ENCODE measurements at places on chromosomes 16 and 17.

DNA sequence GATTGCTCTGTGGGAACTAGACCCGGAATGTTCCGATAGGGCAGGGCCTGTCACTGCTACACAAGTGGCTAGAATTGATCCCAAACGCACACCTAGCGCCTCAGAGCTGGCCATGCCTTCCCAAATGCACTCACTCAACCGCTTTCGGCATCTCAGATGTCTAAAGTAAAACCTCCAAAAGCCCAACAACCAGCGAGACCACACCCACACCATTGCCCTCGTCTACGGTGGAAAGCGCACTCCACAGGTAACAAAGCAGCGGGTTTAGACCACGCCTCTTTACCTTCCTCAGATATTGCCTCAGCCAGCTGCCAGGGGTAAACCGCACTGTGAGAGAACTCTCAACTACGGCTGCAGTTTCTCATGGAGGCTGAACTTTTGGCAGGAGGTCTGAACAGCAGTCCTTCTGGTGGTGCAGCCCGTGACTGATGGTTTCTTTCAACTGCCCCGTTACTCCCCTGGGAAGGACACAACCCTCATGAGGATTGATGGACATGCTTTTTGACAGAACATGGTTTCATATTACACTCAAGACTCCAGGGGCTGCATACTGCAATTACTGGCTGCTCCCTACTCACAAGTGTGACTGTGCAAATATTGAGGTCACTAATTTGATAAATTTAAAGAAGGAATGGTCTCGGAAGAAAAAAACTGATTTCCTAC lies 34.5 kb downstream of the USP7 start:
- DNase-seq, result no peak

DNA sequence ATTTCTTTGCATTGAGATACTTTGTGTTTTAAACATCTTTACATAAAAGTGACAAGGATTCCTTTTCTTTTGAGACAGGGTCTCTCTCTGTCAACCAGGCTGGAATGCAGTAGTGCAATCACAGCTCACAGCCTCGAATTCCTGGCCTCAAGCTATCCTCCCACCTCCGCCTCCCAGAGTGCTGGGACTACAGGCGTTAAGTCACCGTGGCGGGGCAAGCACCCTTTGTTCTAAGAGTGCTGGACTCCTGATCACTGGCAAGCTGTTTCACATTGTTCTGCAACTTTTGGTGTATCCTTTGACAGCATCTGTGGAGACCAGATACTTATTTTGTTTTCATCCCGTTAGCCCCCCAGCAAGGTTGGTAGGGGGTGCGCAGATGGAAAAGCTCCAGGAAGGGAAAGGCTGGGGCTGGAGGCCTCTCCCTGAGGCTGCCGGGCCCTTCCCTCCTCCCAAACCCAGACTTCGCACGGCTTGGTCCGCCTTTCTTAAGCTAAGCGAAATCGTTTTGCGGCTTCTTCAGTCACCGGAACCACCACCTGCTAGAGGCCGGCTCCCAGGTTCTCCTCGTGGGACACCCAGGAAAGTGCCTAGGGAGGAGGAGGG lies 1.1 kb downstream of the ST6GALNAC2 start:
- no peak for DNase-seq

DNA sequence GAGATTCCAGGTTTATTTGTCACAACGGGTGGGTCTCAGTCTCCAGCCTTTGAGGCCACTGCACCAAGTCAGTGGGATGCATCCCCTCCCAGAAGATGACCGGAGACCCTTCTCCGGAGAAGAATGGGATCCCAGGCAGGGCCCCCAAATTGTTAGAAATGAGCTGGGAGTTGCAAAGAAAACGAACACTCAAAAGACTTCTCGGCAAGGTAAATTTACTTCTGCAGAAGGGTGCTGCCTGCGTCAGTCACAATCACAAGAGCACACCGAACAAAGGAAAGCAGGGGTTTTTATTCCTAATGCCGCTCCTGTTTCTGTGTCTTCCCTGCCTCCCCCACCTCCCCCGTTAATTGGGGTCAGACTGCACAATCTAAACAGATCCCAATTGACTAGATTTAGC lies 61.4 kb downstream of the ATF7IP2 start:
- no peak for DNase-seq

- no peak for DNase-seq
Measured at GRCh38 chr16:54878301-54878700, 52.4 kb upstream of the IRX5 start.

- no peak for DNase-seq
Measured at GRCh38 chr16:49788986-49789385, 66.9 kb downstream of the ZNF423 start.

DNA sequence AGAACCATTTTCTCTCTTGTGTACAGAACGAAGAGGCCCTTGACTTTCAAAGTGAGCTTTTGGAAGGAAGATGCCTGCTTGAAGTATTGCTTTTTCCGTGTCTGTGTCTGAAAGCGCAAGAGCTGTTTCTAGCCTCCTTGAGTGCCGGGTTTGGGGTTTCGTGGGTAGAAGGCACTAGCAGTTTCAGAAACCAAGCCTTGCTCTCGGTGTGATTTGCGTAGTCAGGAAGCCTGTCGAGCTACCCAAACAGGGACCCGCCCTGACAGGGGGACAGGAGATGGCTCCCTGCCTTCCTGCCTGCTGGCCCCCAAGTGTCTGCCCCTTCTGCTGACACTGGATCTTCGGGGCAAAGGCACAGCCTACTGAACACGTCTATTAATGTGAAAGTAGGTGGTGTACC lies 322.0 kb downstream of the MAF start:
- no peak for DNase-seq

DNA sequence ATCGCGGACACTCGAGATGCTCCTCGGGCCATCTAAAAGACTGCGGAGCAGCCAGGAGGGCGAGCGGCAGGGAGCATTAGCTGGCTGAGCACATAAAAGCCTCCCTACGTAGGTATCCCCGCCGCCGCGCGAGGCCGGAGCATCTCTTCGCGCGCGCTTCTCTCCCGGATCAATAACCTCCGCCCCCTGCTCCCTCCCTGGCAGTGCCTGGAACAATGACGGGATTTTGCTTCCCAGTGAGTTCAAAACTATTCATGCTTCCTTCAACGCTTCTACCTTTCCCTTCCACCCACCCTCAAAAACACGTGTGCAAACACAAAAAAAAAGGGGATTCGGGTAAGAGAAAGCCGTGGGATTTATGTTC lies 984 bp downstream of the CENPV start:
- DNase-seq, result peak; percentile 4

GRCh38 chr17:40095944-40096791 lies 4.2 kb downstream of the NR1D1 start:
- DNase-seq, result peak; percentile 97

DNA sequence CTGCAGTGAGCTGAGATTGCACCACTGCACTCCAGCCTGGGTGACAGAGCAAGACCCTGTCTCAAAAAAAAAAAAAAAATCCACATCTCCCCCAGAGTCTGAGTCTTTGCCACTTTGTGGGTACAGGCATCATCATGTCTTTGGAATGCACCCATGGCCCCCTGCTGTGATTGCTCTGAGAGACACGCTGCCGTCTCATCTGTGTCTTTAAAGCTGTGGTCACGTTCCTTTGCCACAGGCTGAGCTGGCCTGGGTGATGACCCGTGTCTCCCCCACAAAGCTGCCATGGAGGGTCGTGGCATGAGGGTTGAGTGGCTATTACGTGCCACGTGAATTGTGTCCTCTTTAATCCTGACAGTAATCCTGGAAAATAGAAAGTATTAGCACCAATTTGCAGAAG lies 20.2 kb downstream of the CRISPLD2 start:
- no peak for DNase-seq
